ENCODE measurements at places on chromosomes 12 and 14.

DNA sequence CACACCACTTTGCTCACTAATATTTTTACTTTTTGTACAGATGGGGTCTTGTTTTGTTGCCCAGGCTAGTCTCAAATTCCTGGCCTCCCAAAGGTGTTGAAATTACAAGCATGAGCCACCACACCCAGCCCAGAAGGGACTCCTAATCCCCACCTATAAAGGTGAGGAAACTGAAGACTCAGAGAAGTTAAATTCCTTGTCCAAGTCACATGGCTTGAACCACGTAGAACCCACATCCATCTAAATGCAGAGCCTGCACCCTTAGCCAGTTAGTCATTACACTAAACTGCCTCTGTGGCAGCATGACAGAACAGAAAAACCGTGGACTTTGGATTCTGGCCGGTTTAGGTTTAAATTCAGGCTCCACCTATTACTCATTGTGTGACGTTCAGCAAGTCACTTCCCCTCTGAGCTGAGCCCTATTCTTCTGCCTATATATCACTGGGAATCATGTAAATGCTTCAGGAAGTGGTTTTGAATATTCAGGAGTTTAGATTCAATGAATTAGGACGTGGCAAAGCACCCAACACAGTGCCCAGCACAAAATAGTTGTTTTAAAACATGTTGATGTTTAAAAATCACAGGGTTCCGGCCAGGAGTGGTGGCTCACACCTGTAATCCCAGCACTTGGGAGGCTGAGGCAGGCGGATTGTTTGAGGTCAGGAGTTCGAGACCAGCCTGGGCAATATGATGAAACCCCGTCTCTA is 3.0 kb upstream of the CORO1C start:
- DNase-seq, result no peak

- no peak for DNase-seq
Observed at GRCh38 chr12:97168804-97169203, 261.7 kb downstream of the NEDD1 start.

DNA sequence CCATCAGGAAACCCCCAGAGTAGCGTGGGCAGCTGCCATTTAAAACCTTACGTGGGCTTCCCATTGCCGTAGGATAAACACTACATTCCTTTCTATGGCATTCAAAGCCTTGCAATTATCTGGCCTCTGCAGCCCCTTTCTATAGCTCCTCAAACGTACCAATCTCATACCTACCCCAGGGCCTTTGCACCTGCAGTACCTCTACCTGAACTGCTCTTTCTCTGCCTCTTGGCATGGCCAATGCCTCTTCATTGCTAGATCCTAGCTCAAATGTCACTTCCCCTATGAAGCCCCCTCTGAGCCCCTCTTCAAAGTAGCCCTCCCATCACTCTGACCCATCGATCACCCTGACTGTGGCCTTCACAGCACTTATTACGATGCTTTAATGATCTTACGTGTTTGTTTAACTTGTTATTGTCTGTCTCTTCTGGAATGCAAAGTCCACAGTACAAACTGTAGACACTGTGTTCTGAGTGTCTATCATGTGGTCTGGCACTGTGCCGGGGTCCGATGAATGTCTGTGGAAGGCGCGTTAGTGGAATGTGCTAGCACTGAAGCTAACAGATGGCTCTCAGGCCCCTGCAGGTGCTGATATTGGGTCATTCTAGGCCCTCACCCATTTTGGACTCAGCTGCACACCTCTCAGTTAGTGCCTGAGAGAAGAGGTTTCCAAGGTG is 157.3 kb upstream of the NOS1 start:
- DNase-seq, result no peak

- no peak for DNase-seq
Observed at GRCh38 chr14:72763892-72764291, 130.0 kb downstream of the DPF3 start.

- no peak for DNase-seq
Observed at GRCh38 chr12:47824198-47824597, 4.5 kb upstream of the HDAC7 start.

- no peak for DNase-seq
Observed at GRCh38 chr12:24482044-24482443, 466.9 kb downstream of the BCAT1 start.

- DNase-seq, result no peak
Observed at GRCh38 chr12:102960766-102961465, 3.4 kb downstream of the ASCL1 start.

GRCh38 chr12:105300883-105301282 is 29.6 kb upstream of the C12orf75 start:
- no peak for DNase-seq

- DNase-seq, result no peak
Observed at GRCh38 chr12:111816065-111816615, 25.9 kb upstream of the MAPKAPK5 start.

DNA sequence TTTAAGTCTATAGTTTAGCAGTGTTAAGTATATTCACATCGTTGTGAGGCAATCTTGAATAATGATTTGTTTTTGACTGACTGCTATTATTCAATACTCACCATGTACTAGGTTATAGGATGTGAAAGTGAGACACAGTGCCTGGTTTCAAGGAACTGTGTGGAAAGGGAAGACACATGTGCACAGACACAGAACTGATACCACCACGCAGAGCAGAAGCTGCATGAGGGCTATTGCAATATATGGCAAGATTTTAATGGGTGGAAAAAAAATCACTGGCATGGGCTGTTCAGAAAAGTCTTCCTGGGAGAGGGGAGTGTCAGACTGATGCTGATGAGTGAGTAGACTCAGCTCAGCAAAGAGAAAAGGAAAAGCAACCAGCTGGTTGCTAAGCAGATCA is 10.4 kb downstream of the SLC7A8 start:
- DNase-seq, result no peak

GRCh38 chr12:7090222-7090998 is 1.8 kb downstream of the C1R start:
- DNase-seq, result no peak

DNA sequence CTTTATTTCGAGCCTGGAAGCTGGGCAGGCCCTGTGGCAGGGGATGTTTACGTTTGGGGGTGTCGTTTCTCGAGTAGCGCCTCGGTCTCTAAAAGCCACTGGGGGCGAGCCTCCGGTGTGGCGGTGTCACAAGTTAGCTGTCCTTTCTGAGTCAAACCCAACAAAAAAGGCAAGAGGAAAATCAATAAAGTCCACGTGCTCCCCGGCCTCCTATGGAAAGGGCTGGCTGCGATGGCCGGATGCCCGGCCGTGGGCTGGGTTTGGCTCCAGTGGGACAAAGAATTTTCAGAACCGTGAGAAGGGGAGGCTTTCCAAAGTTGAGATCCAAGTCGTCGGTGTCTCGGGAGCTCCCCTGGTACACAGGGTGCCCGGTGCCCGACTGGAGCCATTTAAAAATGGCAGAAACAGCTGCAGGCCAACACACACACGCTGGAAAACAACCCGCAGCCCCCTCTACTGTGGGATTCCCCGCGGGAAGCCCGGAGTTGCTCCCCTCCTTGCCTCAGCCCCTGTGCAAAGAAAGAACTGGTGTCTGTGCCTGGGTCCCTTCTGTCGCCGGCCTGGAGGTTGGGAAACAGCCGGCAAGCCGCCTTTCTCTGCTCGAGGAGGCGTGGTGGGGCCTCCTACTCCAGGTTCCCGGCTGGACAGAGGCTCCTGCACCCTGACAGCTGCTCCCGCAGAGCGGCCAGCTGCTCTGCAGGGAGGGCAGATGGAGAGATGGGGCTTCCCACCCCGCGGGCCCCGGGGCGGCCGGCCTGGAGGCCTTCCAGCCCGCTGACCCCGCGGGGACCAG is 1.9 kb downstream of the BCL7A start:
- no peak for DNase-seq

GRCh38 chr12:70648191-70648590 is 11.0 kb upstream of the PTPRB start:
- DNase-seq, result no peak

DNA sequence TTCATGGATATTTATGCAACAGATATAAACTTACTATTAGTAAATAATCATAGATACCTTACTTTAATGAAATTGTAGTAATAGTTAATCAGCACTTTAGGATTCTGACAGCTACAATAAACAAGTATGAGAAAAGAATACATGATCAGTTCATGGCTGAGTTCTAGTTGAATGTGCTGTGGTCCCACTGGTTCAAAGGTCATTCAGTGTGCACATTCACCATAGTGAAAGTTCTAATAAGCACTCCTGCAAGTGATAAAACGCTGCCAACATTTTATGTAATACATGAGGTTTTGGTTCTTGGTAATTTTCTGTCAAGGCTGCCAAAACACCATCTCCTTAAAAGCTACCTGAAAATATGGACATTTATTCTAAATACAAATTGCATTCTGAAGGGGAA is 92.6 kb downstream of the NUMB start:
- no peak for DNase-seq

DNA sequence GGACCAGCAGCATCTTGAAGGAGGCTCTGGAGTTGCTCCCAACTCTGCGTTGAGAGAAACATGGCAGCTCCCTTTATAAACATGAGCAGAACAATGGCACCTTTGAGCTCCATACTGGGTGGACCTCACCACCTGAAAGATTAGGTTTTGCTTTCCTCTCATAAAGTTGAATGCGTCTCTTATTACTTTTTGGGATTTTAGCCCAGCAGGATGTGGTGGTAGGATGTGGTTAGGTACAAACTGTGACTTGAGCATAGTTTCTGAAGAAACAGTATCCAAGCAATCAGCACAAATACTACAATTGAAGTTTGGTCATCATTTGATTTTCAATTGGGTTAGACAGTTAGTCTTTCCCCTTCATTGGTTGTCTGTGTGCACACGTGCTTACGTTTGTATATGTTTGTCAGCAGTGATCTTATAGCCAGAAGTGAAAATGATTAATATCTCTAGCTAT is at the start of gene PRR4:
Gene PRR4 (minus strand): TSS at position 51 of the 454 bp plus-strand sequence. CDS start 38 bp downstream, at position 13.
- no peak for DNase-seq

DNA sequence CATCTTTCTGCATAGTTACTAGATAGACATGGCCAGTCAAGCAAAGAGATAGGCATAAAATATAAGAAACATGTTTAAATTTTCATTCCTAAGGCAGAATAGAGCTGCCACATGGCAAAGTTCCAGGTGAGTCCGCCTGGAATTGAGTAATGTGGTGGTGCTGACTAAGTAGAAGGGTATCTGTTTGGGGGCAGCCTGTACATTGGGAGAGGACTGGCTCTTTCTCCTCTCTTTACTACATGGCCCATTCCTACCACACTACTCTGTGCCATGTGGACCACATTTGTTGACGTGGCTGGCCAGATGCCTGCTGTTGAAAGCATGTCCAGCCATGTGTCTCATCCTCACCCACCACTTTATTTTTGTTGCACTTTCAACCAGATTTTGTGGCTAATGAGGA is 354.0 kb downstream of the ETNK1 start:
- DNase-seq, result no peak

DNA sequence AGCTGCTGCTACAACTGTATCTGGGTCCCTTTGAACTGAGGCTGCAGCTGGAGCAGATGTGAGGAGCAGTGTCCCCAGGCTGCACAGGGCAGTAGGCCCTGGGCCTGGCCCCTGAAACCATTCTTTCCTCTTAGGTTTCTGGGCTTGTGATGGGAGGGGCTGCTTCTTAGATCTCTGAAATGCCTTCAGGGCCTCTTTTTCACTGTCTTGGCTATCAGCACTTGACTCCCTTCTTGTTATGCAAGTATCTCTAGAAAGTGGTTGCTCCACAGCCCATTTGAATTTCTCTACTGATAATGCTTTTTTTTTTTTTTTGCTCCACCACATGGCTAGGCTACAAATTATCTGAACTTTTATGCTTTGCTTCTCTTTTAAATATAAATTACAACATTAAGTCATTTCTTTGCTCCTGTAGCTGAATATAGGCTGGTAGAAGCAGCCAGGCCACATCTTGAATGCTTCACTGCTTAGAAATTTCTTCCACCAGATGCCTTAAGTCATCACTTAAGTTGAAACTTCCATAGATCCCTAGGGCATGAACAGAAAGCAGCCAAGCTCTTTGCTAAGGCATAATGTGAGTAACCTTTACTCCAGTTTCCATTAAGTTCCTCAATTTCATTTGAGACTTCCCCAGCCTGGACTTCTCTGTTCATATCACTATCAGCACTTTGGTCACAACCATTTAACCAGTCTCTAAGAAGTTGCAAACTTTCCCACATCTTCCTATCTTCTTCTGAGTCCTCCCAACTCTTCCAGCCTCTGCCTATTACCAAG is 41.1 kb downstream of the ACSM4 start:
- DNase-seq, result no peak

DNA sequence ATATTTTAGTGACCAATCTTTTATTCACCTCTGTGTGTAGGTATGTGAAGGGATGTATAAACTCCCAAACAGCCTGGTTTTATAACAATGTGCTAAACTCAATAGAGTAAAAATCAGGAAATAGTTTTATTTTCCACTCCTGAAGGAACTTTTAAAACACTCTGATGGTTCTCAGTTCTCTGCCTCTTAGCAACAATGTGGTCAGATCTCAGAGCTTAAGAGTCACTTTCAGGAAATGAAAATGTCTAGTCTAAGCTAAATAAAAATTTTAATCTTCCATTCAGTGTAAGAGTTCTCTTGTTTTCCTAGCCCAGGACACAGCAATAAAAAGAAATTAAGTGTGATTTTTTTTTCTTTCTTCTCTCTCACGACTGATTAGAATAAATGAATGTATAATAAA is 718.0 kb downstream of the C12orf50 start:
- DNase-seq, result no peak

- DNase-seq, result no peak
Observed at GRCh38 chr12:15751741-15752140, 37.4 kb downstream of the EPS8 start.

- no peak for DNase-seq
Observed at GRCh38 chr12:57487055-57487596, 742 bp upstream of the MARS1 start.

GRCh38 chr12:50174971-50175715 is 8.0 kb upstream of the CERS5 start:
- DNase-seq, result no peak

GRCh38 chr14:69354383-69355153 is 43.5 kb downstream of the ERH start:
- DNase-seq, result peak; percentile 33

- DNase-seq, result no peak
Observed at GRCh38 chr14:33848009-33848408, 102.9 kb downstream of the EGLN3 start.

- DNase-seq, result no peak
Observed at GRCh38 chr14:39015360-39015961, 87.6 kb downstream of the SEC23A start.

- no peak for DNase-seq
Observed at GRCh38 chr12:57844709-57845477, 1.6 kb downstream of the CTDSP2 start.

GRCh38 chr14:102764220-102764671 is 13.0 kb upstream of the TRAF3 start:
- no peak for DNase-seq

Measured in activated CD8-positive, alpha-beta memory T cell treated with anti-CD3 and anti-CD28 coated beads for 48 hours (primary cell).